ENCODE measurements at places on chromosomes 3 and 15.

GRCh38 chr3:169665264-169666075 lies 2.0 kb upstream of the MECOM start:
- DNase-seq: no peak

DNA sequence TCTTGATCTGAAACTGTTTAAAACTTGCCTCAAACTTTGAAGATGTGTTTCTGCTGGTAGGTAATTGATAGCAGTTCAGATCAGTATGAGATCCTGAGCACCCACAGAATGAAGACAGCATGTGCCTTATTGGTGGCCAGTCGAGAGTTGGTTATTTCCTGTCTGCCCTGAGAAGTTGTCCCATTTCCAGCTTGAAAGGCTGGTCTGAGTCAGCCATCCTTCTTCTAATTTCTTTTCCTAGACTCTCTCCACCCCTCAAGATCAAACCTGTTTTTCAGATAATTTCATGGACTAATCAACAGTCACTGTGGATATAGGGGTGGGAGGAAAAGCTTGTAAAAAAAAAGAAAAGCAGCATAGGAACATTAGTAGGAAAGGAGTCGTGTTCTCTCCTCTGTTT lies 464.4 kb downstream of the FOXP1 start:
- no peak for DNase-seq

GRCh38 chr3:37694284-37694675 lies 167.4 kb upstream of the CTDSPL start:
- no peak for DNase-seq

DNA sequence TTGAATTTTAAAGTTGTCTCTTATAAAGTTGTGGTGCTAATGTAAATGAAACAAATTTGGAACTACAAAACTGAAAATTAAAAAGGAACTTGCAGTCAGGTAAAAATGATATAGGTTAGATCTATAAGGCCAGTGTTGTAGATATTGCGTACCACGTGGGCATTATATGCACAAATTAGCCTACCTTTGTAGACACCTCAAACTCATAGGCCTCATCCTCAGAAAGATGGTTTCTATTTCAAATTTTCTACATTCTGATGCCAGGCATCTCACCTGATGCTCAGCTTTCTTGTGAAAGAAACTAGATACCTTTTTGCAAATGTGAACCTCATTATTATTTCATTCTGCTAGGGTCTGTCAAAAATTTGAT lies 25.6 kb downstream of the TMEM207 start:
- no peak for DNase-seq

GRCh38 chr3:108300103-108300849 lies 3.9 kb downstream of the HHLA2 start:
- DNase-seq: no peak

DNA sequence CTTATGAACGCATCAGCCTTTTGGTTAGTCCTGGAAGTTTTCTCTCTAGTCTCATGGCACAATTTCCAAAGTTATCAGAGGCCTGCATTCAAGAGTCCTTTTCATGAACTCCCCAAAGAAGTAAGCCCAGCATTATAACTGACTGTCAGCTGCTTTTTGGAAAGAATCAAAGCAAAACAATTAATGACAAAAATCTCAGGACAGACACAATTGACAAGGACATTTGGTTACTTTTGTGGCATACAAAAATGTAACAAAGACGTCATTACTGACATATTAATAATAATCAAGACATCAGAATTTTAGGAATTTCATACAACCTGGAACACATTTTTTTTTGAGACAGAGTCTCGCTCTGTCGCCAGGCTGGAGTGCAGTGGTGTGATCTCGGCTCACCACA lies 21.2 kb downstream of the KATNBL1 start:
- DNase-seq: no peak

GRCh38 chr3:138371070-138371965 lies 22.9 kb downstream of the MRAS start:
- no peak for DNase-seq

GRCh38 chr15:65354835-65355172 lies 23.0 kb downstream of the IGDCC3 start:
- DNase-seq: no peak

GRCh38 chr15:33155691-33156420 lies 38.7 kb downstream of the FMN1 start:
- no peak for DNase-seq

DNA sequence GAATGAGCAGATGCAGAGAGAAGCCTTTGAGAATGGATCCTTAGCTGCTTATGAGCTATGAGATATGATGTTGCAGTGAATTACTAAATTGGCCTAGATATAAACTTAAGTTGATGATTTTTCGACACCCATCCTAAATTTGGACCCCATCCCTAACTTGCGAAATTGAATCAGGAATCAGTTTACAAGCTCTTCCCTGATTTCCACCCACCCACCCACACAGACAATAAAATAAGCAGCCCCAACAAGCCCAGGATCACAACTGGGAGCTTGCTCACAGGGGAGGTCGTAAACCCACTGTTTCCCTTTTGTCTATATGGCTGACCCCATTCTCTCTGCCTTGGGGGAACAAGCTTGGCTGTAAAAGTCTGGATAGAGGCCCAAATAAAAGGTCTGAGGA lies 57.3 kb downstream of the GREM1 start:
- no peak for DNase-seq

DNA sequence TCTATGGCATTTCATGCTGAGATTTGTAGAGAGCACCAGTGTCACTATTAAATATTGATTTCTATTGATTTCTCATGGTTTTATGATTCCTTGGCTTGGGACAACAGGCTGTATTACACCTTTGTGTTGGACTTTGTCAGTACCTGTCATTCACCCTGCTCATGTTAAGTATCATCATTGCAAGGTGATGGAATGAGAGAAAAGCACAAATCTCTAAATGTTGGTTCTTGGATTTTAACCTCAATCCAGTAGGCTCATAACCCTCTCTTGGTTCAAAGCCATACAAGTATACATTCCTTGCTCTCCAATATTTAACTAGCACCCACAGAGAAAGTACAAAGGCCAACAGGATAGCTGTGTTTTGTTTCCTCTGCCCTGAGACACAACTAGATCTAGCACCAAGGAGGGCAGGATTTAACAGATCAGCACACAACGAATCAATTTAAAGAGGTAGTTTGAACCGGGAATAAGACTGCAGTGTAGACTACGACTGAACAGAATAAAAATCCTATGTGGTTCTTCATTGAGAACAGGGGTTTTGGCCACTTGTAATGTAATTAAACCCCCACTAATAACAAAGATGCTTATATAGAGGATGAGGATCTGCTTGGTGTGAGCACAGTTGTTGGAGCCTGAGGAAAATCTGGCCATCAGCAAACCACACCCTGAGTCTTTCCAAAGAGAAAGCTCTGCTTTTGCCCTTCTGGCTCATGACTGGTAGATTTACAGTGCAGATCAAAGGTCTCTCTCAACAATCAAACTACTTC lies 78.0 kb upstream of the TNFSF10 start:
- no peak for DNase-seq

GRCh38 chr3:195188426-195188927 lies 82.5 kb downstream of the XXYLT1 start:
- DNase-seq: no peak

DNA sequence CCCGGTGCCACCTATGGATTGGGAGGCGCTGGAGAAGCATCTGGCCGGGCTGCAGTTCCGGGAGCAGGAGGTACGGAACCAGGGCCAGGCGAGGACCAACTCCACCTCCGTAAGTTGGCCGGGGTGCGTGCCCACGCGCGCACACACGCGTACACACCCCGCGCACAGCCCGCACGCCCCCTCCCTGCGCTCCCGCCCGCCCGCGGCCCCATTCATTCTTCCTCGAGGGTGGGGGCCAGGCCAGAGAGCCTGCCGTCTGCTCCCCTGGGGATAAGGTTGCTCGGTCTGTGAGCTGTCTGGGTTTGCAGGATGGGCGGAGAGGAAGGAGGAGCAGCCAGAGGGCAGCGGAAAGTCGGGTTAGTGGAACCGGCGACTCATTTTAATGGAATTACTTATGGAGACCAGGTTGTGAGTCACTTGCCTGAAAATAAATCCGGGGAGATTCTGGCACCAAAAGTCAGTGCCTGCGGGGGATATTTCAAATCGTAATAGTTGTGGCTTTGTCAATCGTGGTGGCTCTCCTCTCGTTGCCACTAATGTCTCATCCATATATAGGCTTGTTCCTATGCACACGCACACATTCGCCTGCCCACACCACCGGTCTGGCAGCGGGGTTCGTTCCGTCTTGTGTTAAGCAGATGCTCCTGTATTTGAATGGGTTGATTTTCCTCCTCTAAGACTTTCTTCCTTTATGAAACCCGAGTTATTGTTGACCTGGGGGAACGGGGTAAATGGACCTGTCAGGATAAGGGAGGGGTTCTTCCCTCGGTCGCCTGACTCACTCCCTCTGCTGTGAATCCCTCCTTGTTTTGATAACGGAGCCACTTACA lies 223.4 kb upstream of the IL12A start:
- no peak for DNase-seq

- DNase-seq: no peak
Observed at GRCh38 chr15:60408463-60408981, 10.7 kb upstream of the ANXA2 start.

DNA sequence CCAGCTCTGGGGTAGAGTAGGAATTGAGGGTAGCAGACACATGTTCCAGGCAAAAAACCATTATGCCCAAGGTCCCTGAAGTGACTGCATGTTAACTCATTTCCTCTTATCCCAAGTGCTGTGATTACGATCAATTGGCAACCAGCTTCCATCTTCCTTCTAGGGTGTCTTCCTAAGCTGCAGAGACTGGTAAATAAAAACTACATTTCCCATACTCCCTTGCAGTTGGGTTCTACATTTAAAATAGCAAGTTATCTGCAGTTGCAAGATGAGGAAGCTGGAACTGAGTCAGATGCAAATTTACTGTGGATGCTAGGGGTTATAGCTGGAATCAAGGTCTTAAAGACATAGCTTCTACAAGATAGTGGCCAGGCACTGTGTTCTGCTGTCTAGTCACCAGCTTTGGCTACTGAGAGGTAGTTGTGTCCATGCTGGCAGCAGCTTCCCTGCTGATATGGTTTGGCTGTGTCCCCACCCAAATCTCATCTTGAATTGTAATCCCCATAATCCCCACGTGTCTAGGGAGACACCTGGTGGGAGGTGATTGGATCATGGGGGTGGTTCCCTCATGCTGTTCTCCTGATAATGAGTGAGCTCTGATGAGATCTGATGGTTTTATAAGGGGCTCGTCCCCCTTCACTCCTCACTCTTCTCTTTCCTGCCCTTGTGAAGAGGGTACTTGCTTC lies 51.3 kb upstream of the FBN1 start:
- no peak for DNase-seq

- no peak for DNase-seq
Observed at GRCh38 chr3:62653796-62654195, 221.4 kb downstream of the CADPS start.

DNA sequence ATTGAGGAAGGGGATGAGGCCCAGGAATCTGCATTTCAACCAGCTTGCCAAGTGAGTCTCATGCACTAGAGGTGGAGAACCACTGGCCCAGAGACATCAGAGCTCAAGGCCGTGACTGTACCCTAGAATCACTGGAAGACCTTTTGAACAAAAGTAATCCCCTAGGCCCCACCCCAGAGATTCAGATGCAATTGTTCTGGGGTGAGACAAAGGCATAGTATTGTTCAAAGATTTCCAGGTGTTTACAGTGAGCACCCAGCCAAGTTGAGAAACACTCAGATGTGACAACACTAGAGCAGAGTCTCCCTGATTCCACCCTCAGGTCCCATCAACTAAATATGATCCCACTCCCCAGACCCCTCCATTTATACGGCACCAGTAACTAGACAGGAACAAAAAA lies 290.3 kb upstream of the TLE3 start:
- DNase-seq: no peak

DNA sequence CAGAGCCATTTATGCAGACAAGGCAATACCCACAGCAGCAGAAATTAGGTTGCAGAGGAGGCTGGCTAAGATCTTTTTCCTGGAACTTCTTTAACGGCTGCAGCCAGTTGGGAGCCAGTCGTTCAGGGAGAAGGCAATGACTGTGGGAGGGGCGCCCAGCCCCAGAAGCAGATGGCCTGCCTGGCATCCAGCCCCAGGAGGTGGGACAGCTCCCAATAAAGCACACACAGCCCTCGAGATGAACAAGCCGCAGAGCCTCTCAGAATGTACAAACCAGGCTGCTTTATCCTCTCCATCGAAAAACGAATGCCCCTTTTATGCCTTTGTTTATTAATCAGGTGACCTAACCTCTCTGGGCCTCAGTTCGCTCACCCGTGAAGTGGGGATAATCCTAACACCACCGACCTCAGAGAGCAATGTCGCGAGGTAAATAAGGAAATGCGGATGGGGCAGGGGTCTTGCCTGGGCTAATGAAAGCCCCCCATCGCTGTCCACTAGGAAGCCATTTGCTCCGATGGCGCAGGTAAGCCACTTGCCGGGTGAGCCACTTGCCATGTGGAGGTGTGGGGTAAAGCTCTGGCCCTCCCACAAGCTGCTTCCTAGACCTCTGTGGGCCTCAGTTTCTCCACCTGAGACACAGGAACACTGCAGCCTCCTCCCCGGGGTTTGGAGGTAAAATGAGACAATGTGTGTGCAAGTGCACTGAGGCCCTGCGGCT lies 35.8 kb downstream of the MGLL start:
- no peak for DNase-seq

GRCh38 chr15:99148851-99149276 lies 44.0 kb downstream of the SYNM start:
- no peak for DNase-seq

- DNase-seq: no peak
Observed at GRCh38 chr3:155392138-155392537, 98.7 kb upstream of the STRIT1 start.

GRCh38 chr15:97528238-97528637 lies 432.3 kb upstream of the ARRDC4 start:
- DNase-seq: no peak

All from CMK (cell line).